GM23248 (cell line): ENCODE measurements at places on chromosomes 6 and 20. TPM values are rescaled to one million over a fixed set of nuclear protein-coding genes. Genes with fewer than 3 reads are reported as not detected.

The ZNF322 gene
- 15.9 and 17.8 TPM in 2 replicates for polyA plus RNA-seq

The ULBP1 gene
- polyA plus RNA-seq = 8.7 and 9.1 TPM in 2 replicates

The KCNQ2 gene
- polyA plus RNA-seq = 0.38 TPM in 1 of 2 replicates, not detected in the other

The GSTA3 gene
- polyA plus RNA-seq = not detected in 2 replicates
